ENCODE measurements at places on chromosomes 5 and 9.

GRCh38 chr5:69033690-69034089, 60.1 kb upstream of the SLC30A5 start:
- DNase-seq: no peak

- DNase-seq: peak; percentile 9
These were observed 108.9 kb upstream of the POU5F2 start for GRCh38 chr5:93850311-93850710.

GRCh38 chr5:139600336-139600949, 39.3 kb downstream of the UBE2D2 start:
- no peak for DNase-seq

DNA sequence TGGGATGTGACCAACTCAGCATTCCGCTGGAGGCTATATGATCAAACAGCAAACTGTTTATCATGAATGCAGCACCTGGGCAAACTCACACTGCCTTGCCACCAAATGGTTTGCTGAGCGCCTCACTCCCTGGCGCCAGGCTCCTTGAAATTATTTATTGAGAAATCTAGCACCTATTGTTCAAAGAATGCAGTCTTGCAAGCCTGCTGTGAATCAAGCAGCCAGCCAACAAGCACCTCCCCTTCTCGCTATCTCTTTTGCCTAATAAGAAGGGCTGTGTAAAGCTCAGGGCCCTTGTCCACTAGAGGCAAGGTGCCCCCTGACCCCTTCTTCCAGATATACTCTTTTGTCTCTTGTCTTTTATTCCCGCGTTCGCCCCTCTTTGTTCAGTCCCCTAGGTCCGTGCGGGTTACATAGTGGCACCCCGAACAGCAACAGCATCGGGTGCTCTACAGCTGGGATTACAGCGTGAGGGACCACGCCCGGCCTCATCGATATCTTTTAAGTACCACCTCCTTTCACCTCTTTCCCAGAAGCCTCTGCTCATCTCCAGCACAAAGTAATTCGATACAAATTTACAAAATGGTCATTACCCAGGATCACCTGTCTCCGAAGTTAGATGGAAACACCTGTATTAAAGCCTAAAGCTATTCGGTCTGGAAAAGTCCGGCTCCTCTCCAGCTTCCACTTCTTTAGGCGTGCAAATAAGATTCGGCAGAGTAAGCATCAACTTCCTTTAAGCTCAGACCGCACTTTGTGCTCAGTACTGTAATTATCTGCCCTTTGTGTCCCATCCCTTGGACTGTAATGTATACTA, 896 bp downstream of the RIGI start:
- no peak for DNase-seq

DNA sequence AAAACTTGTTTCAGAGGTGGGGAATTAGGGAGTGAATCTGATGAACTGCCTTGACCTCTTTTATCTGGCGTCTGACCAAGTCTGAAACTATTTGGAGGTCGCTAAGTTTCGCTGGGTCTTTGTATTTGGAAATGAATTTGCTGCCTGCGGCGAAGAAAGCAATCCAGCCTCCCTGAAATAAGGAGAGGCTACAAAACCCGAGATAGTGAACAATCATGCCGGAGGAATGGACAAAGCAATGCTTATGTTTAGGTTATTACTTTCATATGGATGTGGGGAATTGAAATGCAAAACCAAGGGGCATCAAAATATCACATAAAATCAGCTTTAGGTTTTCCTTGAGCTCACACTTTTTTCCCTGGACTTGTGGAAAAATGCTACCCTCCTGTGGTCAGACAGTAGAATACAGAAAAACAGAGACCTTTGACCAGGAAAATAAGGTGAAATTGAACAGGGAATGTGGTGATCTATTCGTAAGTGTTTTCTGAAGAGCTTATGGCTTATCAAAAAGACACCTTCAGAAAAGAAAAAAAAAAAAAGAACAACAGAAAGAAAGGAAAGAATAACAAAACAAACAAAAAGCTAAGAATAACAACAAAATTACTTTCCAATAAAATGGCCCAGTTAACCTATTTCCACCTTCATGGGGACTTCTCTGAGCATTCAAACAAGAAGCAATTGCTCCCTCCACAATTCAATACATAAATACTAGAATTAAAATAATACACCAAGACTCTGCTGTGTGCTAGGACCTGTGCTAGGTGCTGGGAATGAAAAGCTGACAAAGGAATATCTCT, 68.6 kb upstream of the DPYSL3 start:
- peak; percentile 21 for DNase-seq

DNA sequence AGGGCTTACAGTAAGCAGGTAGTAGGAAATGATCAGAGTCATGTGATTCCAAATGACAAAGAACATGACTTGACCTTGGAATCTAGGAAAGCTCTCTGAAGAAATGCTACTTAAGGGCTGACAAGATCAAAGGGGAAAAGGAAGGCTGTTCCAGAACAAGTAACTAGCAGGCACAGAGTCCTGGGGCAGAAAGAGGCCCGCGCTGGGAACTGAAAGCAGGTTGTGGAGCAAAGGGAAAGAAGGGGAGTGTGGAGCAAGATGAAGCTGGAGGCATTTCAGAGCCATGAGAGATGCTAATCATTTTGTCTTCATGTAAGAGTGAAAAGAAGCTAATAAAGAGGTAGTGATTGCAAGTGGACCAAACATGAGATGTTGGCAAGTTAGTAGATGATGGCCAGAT, 397.5 kb downstream of the DTWD2 start:
- no peak for DNase-seq

GRCh38 chr5:8727396-8727795, 818.5 kb downstream of the SEMA5A start:
- DNase-seq: no peak

GRCh38 chr9:100700689-100701318, 122.9 kb downstream of the CAVIN4 start:
- DNase-seq: peak; percentile 63

DNA sequence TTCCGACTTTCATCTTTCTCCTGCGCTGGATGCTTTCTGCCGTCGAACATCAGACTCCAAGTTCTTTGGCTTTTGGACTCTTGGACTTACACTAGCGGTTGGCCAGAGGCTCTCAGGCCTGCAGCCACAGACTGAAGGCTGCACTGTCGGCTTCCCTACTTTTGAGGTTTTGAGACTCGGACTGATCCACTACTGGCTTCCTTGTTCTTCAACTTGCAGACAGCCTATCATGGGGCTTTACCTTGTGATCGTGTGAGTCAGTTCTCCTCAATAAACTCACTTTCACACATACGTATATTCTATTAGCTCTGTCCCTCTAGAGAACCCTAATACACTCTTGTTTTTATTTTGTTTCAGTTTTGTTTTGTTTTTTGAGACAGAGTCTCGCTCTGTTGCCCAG, 10.3 kb downstream of the FKBP15 start:
- no peak for DNase-seq

- DNase-seq: no peak
These were observed 218.3 kb upstream of the ZNF462 start for GRCh38 chr9:106644661-106645060.

- no peak for DNase-seq
These were observed 9.9 kb downstream of the RAD50 start for GRCh38 chr5:132566657-132567056.

DNA sequence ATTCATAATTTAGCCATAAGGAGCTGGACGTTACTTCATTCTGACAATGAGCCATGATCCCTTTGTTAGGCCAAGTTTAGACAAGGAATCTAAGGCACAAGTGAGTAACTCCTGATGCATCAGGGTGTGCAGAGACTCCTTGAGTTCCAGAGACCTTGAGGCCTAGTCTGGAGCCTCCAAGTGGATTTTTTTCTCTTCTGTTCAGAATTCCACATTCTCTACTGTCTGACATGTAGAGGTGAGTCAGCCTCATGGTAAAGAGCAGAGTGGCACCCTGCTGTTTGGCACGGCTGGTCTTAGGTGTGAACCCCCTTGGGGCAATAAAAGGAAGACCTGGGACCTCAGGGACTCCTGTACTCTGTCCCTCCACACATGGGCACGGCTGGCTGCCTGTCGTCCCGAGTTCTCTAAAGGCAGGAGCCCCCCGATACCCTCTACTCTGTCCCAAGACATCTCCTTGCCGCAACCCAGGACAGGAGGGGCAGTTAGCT, 22.0 kb upstream of the TGFBI start:
- DNase-seq: no peak

- DNase-seq: peak; percentile 85
These were observed 17.0 kb downstream of the MRPL36 start for GRCh38 chr5:1782385-1783215.

DNA sequence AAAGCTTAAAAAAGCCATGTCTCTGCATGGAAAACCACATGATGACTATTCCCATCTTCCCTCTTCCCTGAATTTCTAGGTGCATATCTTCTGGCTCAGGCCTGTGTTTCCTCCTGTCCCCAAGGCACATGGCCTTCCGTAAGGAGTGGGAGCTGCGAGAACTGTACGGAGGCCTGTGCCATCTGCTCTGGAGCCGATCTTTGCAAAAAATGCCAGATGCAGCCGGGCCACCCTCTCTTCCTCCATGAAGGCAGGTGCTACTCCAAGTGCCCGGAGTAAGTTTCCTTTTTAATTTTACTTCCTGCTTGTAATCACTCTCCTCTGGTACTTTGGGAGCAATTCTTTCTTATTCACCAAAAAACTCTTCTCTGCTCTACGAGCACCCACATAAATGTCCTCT, 83.6 kb downstream of the RFK start:
- DNase-seq: no peak

- DNase-seq: no peak
These were observed 167.0 kb downstream of the RGS3 start for GRCh38 chr9:113630386-113631136.

- DNase-seq: no peak
These were observed 15.8 kb upstream of the CACFD1 start for GRCh38 chr9:133443982-133444381.

DNA sequence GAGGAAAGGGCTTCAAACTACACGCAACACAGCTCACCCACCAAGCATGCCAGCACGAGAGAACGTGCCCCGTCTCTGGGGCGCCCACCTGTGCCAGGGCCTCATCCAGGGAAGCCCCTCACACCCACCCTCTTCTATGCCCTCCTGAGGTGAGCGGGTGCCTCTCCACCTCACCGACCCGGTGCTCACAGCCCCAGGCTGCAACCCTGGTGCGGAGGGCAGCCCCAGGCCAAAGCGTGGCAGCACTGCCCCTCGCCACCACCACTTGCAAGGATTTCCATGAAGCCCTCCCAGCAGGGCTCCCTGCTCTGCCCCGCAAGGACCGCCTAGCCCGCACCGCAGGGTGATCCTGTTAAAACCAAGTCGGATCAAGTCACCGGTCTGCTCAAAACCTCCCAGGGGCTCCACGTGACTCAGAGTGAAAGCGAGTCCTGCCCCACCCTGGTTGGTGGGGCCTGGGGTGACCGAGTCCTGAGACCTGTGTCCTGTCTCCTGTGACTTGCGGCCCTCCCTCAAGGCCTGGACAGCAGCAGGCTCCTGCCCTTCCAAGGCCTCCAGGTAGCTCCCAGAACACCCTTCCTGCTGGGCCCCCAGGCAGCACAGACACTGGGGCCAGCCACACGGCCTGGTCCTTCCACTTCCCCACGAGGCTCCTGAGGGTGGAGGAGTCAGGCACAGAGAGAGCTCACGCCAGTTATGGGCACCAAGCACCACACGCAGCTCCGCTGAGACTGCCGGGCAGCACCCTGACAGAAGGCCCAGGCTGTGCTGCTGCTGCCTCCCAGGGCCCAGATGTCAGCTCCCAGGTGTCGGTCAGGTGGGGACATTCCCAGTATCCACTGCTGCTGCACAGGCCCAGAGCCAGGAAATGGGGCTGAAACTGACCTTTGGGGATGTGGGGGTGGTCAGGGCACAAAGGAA, 12.7 kb downstream of the BRD3 start:
- DNase-seq: no peak

- no peak for DNase-seq
These were observed 269.5 kb downstream of the CD180 start for GRCh38 chr5:66927140-66927539.

GRCh38 chr9:15373881-15374280, 48.8 kb upstream of the SNAPC3 start:
- no peak for DNase-seq

DNA sequence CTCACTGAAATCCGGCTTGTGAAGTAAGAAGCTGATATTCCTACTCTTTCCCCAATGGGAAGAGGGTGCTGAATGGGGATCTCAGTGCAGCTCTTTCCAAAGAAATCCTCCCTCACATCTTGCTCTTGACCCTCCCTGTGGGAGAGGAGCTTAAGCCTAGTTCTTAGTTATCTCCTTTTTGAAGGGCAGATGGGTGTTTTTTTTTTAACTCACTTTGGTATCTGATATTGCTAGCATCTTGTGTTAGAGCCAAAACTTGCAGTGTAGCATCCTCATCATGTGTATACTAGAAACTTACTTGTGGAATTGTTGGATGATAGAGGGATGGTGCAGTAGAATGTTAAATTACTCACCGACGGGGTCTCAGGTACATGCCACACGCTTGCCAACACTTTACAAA, 90.2 kb downstream of the F2RL2 start:
- no peak for DNase-seq

DNA sequence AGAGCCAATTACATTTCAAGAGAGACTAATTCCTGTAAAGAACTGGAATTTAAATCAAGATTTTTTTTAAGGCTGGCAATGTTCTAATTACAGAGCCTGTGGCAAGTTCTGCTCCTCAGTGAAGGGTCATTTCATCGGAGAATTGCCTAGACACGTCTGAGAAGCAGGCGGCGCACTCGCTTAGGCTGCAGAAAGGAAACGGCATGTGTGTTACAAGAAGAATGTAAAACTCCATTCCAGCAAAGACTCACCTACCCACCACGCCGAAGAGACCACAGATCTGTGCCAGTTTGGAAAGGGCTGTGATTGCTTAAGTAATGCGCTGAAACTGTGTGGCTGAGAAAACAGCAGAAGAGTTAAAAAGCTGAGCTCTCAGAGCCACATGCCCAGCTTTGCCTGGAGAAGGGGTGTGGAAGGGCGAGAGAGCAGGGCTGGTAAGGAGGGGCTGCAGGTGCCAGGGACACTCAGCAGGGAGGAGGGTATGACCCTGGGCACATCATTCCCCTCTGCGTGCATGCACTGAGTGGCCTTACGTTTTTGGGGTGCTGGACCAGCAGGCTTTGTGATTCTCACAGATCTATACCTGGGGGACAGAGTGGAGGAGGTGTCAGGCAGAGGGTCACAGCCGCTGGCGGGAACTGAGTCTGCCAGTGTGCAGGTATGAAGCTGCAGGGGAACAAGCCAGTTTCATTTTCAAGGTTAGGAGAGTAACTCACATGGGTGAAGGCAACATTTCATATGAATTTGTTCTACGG, 17.8 kb upstream of the SLC25A51 start:
- no peak for DNase-seq

GRCh38 chr9:35172878-35173277, 11.1 kb downstream of the UNC13B start:
- DNase-seq: no peak

DNA sequence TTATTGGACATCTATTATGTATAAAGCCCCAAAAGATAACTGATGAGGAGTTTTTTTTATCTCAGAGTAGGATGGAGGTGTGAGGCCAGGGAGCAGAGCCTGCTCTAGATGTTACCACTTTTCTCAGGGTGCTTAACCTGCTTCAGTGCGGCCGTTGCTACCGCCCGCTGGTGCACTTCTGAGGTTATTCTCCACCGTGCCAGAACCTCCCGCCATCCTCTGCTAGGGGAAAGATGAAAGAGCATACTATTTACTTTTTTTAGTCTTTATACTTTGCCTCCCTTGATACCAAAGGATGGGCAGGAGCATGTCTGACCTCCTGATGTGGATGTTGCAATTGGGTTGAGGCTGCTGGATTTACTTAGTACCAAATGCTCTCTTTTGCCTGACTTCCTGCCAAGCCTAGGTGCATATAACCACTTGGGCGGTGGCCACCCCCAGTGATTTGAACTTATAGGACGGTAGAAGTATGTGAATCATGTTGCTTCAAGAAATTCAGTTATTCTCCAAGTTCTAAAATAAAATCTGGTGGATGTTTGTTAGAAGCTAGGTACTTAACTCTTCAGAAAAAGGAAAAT, 71.1 kb upstream of the HSPB3 start:
- DNase-seq: no peak

GRCh38 chr9:31445960-31446359, 938.5 kb upstream of the ACO1 start:
- peak; percentile 41 for DNase-seq
